ENCODE measurements at places on chromosomes 1 and 21.

GRCh38 chr1:31701091-31701736 is 2.6 kb downstream of the COL16A1 start:
- DNase-seq: no peak

DNA sequence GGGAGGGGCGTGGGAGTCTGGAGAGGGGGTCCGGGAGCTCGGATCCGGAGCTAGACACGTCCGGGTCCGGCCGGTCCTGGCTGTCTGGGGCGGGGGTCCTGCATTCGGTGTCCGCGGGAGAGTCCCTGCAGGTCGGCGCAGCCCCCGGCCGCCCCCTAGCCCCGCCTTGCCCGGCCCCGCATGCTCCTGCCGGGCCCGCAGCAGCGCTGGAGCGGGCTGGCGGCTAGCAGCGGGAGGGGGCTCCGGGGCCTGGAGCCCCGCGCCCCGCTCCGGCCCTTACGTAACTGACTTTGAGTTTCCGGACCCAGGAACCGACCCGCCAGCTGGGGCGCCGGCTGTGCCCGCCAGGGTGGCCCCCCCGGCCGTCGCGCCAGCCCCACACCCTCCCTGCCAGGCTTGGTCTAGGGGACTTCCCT is 26.9 kb upstream of the EPB41 start:
- DNase-seq: no peak

DNA sequence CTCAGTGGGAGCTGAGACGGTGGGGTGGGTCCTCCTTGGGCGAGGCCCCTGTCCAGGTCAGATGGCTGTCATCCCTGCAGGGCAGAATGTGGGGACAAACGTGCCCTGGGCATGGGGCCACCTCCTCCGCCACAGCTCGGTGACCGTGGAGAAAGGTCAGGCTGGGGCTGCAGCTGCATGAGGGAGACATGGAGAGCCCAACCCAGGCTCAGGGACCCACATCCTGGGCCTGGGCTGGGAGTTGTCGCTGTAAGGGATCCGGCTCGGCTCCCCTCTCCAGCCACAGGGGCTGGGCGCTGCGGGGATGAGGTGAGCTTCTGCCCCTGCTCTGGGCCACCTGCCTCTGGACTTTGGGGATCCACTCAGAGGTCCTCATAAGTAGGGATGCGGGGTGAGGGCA is 518 bp upstream of the PLCH2 start:
- no peak for DNase-seq

DNA sequence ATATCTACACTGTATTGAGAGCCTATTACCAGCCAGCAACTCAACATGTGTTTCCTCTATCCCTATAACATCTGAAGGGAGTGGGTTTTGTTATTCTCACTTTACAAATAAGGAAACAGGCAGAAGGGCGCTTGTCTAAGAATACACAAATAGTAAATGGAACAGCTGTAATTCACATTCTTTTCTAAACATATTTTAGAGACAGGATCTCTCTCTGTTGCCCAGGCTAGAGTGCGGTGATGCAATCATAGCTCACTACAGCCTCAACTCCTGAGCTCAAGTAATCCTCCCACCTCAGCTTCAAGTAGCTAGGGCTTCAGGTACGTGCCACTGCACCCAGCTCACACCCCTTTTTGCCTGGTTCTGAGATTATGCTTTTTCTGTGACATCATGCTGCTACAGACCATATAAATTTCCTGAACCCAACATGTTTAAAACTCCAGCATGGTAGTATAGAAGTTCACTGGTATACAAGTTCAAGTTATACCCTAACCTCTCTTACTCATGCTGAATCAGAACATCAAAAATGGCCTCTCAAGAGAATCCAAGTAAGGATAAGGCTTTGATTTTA is 8.6 kb upstream of the TACSTD2 start:
- DNase-seq: no peak

GRCh38 chr1:119298687-119299303 is 69.8 kb upstream of the HAO2 start:
- DNase-seq: no peak

- no peak for DNase-seq
Measured at GRCh38 chr1:210233216-210233494, 559 bp downstream of the SERTAD4 start.

DNA sequence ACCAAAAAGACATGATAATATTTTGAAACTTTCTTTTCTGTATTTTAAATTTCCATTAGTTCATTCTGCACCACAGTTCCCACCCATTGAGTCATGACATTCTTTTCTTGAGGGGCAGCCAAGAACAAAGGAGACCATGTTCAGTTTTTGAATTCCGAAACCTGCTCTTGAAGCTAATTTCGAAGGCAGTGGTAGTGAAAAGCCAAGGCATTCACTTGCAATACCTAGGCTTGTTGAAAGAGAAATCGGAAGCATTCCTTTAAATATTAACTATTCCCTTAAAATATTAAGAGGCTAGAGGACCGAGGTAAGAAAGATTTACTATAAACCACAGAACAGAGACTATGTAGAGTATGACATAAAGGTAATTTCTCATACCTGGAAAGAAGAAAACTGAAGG is 256.3 kb downstream of the ADGRL2 start:
- DNase-seq: no peak

DNA sequence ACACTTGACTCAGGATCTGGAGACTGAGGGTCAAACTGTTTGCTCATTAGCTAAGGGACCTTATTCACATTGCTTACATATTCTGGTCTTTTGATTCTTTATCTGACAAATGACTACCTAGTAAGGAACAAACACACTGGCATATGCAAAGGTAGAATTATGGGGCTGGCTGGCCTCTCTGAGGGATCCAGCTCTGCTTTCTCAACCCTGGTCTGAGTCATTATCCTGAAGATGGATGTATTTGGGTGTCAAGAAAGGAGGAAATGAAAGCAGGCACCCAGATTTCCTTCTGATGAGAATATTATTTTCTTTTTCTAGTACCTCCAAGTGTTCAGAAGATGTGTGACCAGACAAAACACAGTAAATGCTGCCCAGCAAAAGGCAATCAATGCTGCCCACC is 6.0 kb downstream of the SMCP start:
- no peak for DNase-seq

GRCh38 chr1:104195395-104195794 is 445.7 kb downstream of the AMY1C start:
- no peak for DNase-seq

DNA sequence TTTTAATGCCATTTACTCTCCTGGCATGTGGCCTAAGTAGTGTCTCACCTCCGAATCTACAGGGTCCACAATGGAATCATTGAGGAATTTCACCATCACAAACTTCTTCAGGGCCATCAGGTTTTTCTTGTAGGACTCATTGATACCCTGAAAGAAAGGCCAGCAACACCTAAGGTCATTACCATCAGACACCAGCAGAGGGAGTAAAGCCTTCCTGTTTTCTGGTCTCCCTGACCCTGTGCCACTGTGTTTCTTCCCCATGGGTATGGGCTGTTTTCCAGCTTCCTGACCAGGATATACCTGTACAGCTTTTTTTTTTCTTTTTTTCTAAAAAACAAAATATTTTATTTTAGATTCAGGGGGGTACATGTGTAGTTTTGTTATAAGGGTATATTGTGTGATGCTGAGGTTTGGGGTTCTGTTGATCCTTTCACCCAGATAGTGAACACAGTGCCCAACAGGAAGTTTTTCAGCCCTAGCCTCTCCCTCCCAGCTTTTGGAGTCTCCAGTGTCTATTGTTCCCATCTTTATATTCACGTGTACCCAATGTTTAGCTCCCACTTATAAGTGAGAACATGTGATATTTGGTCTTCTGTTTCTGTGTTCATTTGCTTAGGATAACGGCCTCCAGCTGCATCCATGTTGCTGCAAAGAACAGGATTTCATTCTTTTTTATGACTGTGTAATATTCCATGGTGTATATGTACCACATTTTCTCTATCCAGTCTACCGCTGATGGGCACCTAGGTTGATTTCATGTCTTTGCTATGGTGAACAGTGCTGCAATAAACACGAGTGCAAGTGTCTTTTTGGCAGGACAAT is 18.3 kb downstream of the PPT1 start:
- no peak for DNase-seq

DNA sequence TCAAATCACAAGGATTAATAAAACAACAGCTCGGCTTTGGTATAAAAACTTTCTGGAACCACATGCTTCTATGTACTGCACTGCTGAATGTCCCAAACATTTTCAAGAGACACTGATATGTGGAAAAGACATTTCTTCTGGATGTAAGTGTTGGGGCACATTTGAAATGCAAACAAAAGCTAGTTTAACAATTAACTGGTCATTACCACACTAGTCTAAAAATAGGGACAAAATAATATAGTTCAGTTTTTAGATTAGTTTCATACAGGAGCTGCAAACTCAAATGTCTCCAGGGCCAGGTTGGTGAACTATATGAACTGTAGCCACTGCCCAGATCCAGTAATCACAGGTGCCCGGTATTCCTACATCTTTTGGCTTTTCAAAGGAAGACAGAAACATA is 3.2 kb downstream of the IL23R start:
- no peak for DNase-seq

DNA sequence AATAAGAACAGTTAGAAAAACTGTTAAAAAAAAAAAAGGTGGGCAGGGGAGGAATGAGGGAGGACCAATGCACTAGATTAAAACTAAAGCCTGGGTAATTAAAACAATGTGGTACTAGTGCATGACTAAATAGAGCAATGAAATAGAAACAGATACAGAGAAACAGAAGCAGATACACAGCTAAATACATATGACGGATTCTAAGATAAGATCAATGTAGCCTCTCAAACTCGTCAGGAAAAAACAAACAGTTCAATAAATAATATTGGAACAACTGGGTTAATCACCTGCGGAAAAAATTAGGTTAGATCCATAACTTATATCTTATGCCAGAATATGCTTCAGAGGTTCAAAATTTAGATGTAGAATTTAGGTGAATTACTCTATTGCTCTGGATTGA is 68.2 kb downstream of the ERO1B start:
- DNase-seq: no peak

DNA sequence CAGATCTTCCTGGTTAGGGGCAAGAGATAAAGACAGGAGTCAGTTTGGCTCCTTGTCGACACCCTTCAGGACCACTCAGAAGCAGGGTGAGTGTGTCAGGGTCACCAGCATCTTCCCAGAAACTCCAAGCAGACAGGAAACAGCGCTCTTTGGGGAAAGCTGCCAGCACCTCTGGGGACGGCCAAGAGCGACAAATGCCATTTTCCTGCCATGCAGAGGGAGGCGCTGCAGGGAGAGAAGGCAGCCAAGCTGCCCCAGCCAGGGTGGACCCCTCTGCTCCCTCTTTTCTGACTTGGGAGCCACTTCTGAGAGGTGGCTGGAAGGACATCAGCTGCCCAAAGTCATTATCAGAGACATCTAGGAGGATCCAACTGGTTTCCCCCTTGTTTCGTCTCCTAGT is 29.0 kb downstream of the SIM2 start:
- no peak for DNase-seq

GRCh38 chr1:153387785-153388184 is 3.1 kb downstream of the S100A8 start:
- no peak for DNase-seq

- DNase-seq: no peak
Measured at GRCh38 chr1:8395433-8395866, 77.5 kb downstream of the SLC45A1 start.

GRCh38 chr1:221816899-221817298 is 75.0 kb upstream of the DUSP10 start:
- no peak for DNase-seq

DNA sequence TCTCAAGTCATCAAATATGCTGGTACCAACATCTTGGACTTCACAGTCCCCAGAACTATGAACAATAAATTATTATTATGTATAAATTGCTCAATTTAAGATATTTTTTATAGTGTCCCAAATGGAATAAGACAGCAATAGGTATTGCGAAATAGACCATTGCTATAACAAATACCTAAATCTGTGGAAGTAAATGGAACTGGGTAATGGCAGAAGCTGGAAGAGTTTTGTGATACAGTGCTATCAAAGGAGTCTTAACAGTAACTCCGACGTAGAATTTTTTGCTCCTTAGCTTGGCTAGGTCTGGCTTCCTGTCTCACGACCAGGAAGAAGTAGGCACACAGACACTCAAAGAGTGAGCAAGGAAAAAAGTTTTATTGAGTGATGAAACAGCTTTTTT is 1791.5 kb downstream of the PLA2G4A start:
- no peak for DNase-seq

GRCh38 chr1:1366699-1367066 is 8.3 kb downstream of the AURKAIP1 start:
- DNase-seq: no peak

GRCh38 chr1:109239409-109240068 is 9.8 kb upstream of the CELSR2 start:
- DNase-seq: no peak

DNA sequence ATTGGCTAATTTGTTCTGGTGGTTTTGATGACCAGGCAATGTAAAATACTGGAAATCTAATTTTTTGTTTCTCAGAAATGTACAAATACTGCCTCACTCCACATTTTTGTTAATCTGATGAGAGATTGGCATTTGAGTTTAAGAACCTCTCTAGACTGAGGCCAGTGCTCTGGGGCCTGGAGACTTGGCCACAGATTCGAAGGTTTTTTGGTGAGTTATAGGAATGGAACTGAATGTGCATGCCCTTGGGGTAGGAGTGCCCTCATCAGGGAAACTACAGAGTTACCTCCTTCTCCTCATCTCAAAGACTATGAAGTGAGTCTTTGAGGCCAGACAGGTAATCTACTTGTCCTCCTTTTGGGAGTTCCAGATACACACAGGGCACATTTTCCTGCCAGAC is 347.9 kb downstream of the LTN1 start:
- no peak for DNase-seq

- no peak for DNase-seq
Measured at GRCh38 chr1:35577071-35577998, 4.2 kb downstream of the TFAP2E start.

DNA sequence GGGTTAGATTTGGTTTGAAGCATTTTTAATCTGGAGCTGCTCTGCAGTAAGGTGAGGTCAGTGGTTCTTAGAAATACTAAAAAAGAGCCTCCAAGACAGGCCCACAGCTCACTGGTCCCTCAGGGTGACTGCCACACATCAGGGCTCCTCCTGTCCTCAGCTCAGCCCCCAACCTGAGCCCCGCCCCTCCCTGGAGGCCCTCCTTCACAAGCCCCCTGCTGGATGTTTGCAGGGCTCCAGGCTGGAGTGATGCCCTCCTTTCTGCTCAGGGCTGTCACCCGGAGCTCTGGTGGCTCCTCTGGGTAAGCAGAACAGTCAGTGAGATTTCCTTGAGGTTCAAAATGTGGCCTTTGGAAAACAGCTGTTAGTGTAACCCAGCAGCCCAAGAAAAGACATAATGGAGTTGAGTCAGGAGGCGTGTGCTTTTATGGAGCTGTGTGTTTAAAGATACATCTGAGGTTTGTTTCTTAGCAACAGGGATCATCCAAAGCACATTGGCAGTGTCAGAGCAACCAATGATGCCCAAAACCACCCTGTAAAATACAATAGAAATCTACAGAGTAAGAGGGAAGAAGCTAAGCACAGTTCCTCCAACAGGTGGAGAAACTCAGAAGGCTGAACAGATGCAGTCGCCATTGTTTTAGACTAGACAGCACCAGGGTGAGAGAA is 21.4 kb downstream of the STUM start:
- DNase-seq: no peak

GRCh38 chr1:161359291-161359690 is 8.4 kb downstream of the CFAP126 start:
- DNase-seq: no peak
